ENCODE measurements at places on chromosomes 1 and 21.

GRCh38 chr1:42845866-42846256 lies 552 bp upstream of the ZNF691 start:
- DNase-seq, result no peak

GRCh38 chr1:240295811-240296210 lies 204.1 kb downstream of the FMN2 start:
- no peak for DNase-seq

- DNase-seq, result no peak
These were observed 1279.9 kb upstream of the TMPRSS15 start for GRCh38 chr21:19683492-19683891.

- DNase-seq, result no peak
These were observed 300.8 kb downstream of the RRAGC start for GRCh38 chr1:38558500-38559445.

DNA sequence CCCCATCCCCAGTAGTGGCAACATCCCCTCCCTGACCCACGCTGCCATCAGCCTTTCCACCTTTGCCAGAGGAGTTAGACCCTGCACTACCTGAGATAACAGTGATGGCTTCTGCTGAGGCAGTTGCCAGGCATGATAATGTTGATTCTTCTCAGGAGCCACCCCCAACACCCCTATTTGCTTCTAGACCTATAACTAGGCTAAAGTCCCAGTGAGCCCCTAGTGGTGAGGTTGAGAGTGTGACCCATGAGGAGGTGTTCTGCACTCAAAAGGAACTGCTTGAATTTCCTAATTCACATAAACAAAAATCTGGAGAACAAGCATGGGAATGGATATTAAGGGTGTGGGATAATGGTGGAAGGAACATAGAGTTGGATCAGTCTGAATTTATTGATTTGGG lies 159.6 kb upstream of the COL11A1 start:
- no peak for DNase-seq

DNA sequence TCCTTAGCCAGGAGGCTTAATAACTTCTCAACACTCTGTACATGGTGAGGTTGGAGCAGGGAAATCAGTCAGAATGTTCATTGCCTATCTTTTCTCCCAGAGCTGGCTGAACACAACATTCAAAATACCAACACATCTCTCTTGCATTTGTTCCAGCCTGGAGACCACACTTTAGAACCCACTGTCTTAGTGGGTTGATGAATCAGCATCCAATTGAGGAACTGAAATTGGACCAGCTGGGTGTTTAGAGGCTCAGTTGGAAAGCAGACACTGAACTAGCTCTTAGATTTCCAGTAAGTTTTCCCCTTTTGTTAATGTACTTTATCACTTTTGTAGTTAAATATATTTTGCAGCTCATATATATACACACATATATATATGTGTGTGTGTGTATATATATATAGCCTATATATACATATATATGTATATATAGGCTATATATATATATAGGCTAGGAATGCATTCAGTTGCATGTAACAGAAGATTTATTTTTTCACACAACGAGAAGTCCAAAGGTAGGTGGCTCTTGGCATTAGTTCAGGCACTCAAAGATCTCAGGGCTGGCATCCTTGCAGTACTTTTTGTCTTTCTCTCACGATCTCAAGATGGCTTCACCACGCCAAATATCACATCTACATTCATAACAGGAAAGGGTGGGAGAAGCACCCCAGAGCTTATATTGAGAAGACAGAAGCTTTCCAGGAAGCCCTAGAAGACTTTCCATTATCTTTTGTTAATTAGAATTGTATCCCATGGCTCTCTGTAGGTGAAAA lies 35.0 kb upstream of the HUNK start:
- no peak for DNase-seq

DNA sequence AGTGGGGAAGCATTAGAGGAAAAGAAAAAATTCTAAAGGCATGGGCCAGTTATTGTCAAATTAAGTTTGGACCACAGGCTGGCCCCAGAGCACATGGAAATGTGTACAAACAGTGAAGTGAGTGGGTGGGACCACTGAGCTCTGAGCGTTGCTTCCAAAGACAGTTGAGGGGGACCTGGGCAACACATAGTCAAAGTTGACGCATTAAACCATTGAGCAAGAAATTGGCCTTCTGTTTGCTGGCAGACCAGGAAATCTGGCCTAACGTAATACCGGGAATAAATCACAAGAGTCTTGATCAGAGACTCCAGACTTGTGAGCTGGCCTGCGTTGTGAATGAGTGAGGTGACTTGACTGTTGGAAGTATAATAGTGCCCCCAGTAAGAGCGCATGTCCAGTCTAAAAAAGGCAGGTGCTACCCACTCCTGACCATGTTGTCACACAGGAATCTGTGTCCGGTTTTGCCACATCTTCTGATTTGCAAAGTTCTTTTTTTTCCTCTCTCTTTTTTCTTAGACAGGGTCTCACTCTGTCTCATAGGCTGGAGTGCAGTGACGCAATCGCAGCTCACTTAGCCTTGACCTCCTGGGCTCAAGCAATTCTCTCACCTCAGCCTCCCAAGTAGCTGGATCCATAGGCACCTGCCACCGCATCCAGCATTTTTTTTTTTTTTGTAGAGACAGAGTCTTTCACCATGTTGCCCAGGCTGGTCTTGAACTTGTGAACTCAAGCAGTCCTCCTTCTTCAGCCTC lies 10.7 kb downstream of the EPHB2 start:
- no peak for DNase-seq

DNA sequence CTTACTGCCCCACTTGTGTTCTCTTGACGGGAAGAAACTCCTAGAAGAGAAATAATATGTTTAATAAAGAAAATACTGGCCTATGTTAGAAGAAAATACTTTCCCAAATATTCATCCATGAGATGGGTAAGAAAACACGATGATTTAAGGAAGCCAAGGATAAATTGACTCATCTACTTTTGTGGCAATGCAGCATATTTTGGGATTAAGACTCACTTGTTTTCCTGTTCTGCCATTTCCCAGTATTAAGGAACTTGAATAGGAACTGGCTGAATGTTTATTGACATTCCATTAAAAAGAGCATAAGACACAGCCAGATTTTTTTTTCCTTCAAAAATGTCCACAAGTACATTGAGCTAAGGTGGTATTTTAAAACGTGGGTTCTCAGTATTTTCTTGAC lies 10.9 kb upstream of the ADAMTS5 start:
- DNase-seq, result no peak

DNA sequence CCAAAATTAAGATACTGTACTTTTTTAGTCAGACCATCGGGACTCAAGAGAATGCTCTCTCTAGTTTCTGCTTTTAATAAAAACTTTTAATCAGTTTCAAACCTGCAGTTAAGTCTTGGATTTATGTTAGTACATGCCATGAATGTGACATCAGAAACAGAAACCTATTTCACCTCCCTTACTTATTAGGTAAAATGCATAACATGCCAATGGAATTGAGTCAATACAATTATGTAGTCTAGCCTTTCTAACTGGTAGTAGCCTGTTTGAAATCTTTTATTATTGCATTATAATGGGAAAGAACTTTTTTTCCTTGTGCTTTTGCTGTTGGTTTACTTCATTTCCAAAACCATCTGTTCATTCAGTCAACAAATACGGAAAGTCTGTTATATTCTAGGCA lies 4.8 kb downstream of the PHACTR4 start:
- DNase-seq, result no peak

DNA sequence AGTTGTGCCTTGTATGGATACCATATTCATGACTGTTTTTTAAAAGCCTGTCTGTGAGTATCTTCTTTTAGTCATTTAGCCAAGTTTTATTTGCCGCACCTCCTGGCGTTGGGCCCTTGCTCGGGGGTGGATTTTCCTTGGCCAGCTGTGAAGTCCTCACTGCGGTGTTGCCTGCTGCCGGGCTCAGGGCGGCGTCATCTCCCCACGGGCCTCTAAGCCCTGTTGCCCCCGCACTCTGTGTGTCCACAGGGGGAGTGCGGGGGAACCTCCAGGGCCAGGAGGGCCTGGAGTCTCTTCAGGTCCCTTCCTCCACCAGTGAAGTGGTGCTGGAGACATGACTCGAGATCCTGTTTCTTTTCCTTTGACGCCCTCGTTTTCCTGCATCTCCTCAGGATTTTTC lies 65.8 kb upstream of the DIP2A start:
- DNase-seq, result no peak

GRCh38 chr1:191831572-191831971 lies 326.7 kb upstream of the RGS18 start:
- no peak for DNase-seq

DNA sequence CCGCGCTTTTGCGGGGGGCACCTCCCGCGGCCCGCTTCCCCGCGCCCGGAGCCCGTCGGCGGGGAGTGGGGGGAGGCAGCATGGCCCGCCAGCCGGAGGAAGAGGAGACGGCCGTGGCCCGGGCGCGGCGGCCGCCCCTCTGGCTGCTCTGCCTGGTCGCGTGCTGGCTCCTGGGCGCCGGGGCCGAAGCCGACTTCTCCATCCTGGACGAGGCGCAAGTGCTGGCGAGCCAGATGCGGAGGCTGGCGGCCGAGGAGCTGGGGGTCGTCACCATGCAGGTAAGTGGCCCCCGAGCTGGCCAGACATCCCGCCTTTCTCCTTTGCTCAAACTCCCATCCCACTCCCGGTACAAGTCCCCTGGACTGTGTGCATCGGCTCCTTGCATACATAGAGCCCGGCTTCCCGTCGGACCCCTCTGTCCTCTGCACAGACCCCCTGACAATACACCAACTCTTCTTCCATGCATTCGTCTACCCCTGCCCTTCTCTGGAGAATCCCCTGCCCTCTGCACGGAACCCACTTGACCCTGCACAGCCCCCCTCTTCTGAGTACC lies 812 bp downstream of the CACHD1 start:
- no peak for DNase-seq

- no peak for DNase-seq
These were observed 46.3 kb upstream of the SAMSN1 start for GRCh38 chr21:14592296-14593000.

DNA sequence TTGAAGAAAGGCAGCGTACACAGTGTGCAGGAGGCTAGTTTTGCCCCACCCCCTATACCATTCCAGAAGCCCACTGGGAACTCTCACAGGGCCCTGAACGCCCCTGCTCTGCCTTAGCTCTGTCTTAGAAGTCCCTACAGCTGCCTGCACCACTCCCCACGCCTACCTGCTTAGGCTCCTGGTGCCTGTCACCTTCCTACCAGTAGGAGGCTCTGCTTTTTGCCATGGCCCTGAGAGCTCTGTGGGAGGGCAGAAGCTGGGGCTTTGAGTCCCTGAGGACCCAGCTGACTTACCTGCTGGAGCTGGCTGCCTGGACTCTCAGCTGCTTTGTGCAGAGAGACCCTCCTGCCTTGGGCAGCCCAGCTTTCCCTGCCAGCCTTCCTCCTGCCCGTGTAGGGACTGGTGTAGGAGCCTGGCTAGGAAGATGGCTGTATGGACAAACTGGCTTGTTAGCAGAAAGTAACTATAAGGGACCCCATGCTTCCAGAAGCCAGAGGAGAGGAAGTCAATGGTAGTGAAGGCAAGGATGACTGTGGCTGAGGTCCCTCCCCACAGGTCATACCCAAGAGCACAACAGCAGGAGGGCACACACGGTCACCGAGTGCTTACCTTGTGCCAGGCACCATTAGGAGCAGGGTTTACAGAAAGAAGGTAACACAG lies 9.8 kb upstream of the CELSR2 start:
- DNase-seq, result no peak

DNA sequence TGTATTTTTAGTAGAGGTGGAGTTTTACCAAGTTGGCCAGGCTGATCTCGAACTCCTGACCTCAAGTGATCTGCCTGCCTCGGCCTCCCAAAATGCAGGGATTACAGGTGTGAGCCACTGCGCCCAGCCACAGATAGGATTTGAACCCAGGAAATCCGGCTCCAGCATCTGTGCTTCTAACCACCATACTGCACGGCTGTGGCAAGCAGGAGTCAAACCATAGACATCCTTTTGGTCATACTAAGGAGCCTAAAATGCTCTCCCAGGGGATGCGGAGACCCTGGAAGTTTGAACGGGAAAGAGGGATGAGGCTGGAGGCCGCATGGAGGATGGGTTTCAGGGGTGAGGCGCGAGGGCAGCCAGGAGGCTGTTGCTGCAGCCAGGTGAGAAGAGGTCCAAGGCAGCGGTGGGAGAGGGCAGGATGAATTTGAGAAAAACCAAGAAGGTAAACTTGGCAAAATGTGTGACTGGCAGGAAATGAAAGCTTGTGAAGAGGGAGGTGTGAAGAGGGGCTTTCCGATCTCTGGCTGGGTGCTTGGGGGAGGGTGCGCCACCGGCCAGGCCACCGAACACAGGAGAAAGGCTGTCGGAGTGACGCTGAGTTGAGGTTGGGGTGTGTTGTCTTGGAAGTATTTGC lies 24.0 kb upstream of the CDK18 start:
- DNase-seq, result peak; percentile 53

GRCh38 chr1:173341307-173341706 lies 134.2 kb upstream of the TNFSF4 start:
- no peak for DNase-seq

- DNase-seq, result no peak
These were observed 10.6 kb upstream of the GADD45A start for GRCh38 chr1:67674260-67675011.

DNA sequence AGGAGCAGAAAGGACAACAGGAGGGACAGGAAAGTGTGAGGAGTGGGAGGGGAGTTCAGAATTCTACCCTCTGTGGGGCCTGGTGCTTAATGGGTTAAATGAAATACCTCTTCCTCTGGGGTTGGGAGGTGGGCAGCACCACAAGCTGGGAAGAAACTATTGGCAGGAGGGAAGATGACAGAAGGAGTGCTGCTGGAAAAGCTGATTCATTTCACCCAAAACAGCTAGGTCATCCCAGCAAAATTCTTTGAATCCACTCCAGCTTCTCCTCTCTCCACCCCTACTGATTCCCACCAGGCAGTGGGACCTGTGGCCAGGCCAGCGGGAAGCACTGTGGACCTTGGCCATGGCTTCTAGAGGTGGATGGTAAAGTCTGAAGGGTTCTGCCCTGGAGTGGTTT lies 12.8 kb downstream of the BCAN start:
- no peak for DNase-seq

- DNase-seq, result no peak
These were observed 774.7 kb upstream of the ADGRL4 start for GRCh38 chr1:79781261-79781660.

- DNase-seq, result no peak
These were observed 59.2 kb downstream of the TIAM1 start for GRCh38 chr21:31284797-31285397.

DNA sequence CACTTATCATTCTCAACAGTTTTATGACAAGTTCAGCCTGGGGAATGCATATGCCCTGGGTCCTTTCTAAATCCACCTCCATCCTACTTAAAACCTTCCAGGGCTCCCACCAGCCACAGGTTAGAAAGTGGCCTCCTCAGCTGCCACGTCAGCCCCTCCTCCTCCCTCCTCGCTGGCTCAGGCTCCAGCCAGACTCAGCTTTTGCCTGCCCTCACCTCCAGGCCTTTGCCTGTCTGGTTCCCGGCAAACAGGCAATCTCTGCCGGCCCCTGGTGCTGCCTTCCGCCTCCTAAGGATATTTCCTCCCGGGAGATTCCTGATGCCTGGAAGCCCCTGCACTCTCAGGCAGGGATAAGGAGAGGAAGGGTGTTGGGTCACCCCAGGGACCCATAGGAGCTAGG lies 9.5 kb downstream of the RHBG start:
- DNase-seq, result no peak

- DNase-seq, result no peak
These were observed 10.0 kb downstream of the ADAMTS1 start for GRCh38 chr21:26835027-26835713.

Measured in stimulated activated CD8-positive, alpha-beta memory T cell treated with anti-CD3 and anti-CD28 coated beads, Interleukin-4, amount 100 ng/mL, for 24 hours (primary cell).